AG09309 (cell line): ENCODE measurements at places on chromosomes 1 and 21.

DNA sequence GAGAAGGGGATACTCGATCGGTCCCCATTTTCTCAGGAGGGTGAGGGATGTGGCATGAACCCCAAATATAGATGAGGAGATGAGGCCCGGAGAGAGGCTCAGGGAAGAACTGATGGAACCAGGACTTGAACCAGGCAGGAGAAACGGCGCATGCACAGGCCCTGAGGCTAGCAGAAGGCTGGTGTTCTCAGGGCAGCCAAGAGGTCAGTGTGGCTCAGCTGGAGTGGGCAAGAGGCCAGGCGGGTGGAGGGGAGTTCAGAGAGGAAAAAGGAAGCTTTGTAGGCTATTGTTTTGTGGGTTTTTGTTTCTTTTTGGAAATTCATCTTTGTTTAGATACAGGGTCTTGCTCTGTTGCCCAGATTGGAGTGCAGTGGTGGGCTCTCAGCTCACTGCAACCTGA lies 122.0 kb downstream of the LACTBL1 start:
- no peak for DNase-seq

DNA sequence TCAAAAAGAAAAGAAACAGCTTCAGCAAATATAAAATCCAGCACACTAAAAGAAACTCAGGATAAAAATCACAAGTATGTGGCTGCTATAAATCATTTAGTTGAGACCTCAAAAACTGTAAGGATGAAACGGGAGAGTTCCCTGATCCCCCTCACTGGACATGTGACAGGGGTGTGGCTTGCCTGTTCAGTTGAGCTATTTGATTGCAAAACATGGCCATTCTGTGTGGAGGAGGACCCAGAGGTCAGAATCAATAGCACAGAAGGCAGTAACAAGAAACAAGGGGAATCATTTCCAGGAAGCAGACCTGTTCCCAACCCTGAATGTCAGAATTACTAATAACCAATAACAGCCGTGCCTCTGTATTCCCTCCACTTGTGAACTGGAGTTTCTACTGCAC lies 27.9 kb downstream of the RBM11 start:
- no peak for DNase-seq

GRCh38 chr1:216310776-216311175 lies 112.5 kb downstream of the USH2A start:
- DNase-seq, result no peak

GRCh38 chr21:27026501-27026900 lies 59.6 kb upstream of the ADAMTS5 start:
- no peak for DNase-seq

DNA sequence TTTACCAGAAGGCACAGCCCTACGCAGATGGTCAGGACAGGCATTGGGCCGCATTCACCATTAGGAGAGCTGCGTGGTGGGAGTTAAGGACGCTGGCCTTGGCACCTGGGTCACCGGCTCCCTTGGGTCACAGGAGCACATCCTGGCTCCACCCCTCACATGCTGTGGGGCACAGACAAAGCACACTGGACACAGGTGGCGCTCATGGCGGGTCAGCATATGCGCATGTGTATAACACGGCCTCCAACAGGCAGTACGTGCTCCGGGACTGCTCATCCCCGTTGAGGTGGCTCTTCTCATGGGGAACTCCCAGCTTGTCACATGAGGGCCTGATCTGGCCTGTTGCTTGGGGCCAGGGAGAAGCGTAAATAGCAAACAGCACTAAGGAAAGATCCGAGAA lies 25.0 kb downstream of the PGBD5 start:
- DNase-seq, result no peak

GRCh38 chr1:215076322-215076721 lies 6.2 kb upstream of the KCNK2 start:
- DNase-seq, result no peak

- DNase-seq, result no peak
Observed at GRCh38 chr1:18913065-18913835, 10.9 kb upstream of the ALDH4A1 start.

DNA sequence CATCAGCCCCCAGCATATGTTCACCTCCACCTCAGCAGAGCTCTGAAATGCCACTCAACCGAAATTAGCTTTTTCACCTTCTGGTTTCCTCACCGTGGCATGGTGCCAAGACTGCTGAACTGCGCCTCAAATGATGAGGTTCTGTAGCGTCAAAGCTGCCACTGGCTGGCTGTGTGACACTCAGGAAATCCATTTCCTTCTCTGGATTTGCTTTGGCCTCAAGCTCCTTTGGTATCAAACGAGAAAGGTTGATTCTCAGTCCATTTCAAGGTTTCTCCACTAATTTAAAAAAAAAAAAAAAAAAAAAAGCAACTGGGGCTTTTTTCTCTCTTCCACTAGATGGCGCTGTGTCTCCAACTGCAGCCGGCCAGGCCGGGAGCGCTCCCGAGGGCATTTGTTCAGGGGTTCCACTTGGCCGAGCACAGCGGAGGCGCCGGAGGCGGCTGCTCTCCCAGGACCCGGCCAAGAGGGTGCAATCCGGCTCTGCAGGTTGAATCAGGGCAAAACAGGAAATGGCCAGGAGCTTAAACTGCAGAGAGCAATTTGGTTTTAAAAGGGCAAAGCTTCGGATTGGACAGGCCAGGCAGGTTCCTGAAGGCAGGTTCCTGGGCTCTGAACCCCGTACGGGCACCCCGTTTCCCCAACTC lies 26.5 kb upstream of the PLA2G2C start:
- no peak for DNase-seq

DNA sequence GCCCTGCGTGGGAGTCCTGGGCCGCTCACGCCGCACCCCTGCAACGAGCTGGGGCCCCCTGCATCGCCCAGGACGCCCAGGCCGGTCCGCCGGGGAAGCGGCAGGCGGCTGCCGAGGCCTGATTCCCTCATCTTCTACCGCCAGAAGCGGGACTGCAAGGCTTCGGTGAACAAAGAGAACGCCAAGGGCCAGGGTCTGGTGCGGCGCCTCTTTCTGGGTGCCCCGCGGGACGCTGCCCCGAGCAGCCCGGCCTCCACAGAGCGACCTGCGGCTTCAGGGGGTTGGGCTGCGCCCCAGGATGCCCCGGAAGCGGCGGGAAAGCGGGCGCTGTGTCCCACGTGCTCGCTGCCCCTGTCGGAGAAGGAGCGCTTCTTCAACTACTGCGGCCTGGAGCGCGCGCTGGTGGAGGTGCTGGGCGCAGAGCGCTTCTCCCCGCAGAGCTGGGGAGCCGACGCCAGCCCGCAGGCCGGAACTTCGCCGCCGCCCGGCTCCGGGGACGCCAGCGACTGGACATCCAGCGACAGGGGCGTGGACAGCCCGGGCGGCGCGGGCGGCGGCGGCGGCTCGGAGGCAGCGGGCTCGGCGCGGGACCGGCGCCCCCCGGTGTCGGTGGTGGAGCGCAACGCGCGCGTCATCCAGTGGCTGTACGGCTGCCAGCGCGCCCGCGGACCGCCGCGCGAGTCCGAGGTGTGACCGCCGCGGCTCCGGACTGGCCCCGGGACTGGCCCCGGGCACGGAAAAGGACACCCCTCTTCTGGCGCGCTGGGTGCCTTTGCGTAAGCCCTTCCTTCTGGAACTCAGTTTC lies 2.7 kb downstream of the FAM110D start:
- DNase-seq, result no peak

DNA sequence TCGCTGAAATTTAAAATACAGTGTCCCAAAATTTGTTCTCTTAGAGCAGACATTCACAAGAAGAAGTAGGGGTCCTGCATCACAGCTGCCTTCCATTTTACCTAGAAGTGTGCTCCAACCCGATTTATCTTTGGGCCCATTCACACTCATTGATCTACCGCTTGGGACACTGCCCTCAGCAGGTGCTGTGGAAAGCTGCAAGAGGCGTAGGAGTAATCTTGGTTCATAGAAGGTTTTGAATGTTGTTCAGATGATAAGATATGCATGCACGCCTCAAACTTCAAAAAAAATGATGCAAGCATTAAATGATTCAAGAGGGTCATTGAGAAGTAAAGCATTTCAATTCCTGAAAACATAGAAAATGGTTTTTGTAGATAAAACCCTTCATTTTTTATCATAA lies 18.6 kb upstream of the C1orf105 start:
- DNase-seq, result no peak

DNA sequence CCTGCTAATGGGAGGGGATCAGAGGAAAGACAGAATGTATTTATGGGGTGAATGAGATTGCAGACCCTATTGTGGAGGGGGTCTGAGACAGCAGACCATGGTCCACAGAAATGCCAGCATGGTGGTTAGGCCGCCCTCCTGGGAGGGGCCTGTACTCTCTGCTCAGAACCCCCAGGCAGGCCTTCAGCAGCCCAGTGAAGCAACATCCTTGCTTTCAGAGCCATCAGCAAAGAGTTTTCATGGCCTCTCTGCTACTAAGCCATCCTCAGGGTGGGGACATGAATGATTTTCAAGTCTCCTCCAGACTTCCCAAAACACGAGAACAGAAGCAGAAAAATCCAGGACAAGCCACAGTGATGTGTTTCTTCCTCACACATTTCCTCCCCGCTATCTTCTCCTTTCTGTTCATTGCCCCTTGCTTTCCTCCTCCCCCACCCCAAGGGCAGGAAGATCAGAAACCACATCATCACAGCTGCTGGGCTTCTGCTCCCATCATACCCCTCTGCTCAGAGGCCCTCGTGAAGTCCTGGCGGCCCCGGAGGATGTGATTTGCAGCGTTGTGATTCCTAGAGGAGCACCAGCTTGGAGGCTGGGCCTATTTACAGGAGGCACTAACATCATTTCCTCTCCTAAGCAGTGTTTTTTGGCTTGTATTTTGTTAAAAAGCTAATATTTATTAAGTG lies 48.0 kb downstream of the ABCA4 start:
- no peak for DNase-seq

DNA sequence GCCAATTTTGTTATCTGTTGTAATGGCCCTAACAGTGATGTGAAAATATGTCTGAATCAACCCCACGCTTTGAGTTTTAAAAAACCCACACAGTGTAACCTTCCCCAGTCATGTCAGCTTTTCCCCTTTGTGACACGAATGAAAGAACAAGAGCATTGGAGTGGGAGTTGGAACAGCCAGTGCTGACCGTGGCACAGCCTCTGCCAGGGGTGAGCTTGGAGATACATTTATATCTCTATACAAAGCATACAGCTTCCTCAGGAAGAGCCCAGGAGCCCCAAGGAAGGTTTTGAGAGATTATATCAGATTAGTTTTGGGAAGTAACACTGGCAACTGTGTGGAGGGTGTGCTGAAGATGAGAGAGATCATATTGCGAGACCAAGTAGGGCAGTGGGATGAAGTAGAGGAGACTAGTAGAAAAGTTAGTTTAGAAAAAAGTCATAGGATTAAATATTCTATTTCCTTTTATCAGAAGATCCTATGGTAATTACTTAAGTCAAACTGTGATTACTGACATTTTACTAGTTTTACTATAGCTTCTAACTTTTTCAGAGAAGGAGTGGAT lies 15.9 kb downstream of the LRRC8B start:
- DNase-seq, result no peak

- DNase-seq, result peak; percentile 98
Observed at GRCh38 chr21:38277501-38278131, 20.8 kb downstream of the KCNJ15 start.

- no peak for DNase-seq
Observed at GRCh38 chr21:26758083-26758880, 86.9 kb downstream of the ADAMTS1 start.

- no peak for DNase-seq
Observed at GRCh38 chr1:73803380-73803779, 394.6 kb downstream of the LRRIQ3 start.

- DNase-seq, result no peak
Observed at GRCh38 chr1:85605484-85606413, 25.2 kb downstream of the CCN1 start.

DNA sequence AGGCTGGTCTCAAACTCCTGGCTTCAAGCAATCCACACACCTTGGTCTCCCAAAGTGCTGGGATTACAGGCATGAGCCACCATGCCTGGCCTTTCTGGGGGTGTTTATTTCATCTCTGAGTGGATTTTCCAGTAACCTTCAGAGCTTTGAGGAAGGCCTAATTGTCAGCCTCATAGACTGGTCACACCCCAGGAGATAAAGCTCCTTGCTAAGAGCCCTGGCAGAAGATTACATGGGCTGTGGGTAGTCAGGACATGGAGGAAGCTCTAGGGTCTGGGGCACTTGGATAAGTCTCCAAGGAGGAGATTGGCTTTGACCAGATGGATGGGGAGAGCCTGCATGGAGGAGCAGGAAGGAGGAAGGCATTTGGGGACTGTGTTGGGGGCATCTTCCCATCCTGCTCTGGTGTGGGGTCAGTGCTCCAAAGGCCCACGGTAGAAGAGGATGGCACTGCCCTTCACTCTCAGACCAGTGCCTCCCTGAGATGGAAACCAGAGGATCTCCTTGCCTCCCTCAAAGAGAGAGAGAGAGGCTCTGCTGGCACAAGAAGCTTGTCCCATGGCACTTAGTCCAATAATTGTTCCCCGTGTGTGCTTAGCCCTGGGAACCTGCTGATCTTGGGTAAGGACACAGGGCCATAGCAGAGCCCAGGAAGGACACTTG lies 14.7 kb upstream of the GSTM4 start:
- DNase-seq, result no peak

GRCh38 chr1:203520315-203520714 lies 26.4 kb downstream of the OPTC start:
- DNase-seq, result no peak

DNA sequence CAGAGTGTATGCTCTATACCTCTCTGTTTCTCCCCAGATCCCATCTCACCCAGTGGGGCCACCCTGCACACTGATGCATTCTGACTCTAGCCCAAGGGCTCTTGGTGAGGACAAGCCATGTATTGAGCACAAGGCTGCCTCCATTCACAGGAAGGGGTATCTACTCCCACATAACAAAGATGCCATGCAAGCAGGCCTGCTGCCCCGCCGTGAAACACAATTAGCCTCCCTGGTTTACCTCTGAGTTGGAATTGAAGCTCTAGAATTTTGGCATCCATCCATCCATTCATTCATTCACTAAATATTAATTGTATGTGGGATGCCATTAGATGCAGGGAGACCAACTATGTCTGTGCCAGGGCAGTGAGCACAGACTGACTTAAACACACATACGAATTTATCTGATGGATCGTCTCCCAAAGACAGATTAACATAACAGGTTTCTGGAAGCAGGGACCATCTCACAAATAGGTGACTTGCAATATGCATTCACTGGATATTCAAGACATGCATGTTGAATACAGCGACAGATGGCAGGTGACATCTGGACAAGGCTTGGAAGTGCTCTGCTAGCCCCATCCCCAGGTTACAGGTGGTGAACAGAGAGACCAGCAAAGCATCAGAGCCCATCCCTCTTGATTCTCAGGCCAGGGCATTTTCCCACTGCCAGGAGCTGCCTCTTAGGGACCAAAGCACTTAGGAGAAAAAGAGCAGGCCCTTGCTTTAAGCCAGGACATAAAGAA lies 34.3 kb downstream of the TRABD2B start:
- DNase-seq, result no peak
